ENCODE measurements at places on chromosomes 16 and 17. TPM values are rescaled to one million over a fixed set of nuclear protein-coding genes. Genes with fewer than 3 reads are reported as not detected.

- no peaks in the 10 kb centered on the region for H3K4me1 ChIP-seq
- H3K27ac ChIP-seq, result no peak overlapping the region
- no peak overlapping the region for H3K4me3 ChIP-seq
Observed at GRCh38 chr16:10256784-10257641, 74.8 kb upstream of the GRIN2A start.

DNA sequence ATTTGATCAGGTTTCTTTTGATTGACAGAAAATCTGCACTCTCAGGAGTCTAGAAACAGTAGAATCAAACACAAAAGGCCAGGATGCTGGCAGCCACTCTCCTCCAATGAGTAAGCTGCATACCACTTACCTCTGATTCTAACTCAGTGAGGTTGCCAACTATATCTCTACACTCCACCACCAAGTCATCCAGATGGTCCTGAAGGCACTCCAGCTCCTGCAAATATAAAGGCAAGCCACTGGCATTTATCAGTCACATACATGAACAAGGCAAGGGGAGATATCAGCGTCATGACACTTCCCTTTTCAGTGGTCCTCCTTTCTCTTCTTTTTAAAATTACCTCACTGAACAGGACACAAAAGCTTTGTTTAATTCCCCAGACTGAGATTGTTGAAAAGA lies 53.1 kb upstream of the CLEC18B start:
- H3K4me1 ChIP-seq, result peaks cover 3% of the 10 kb centered on the region
- no peak overlapping the region for H3K4me3 ChIP-seq
- H3K27me3 ChIP-seq, result no peaks in the 10 kb centered on the region
- H3K27ac ChIP-seq, result no peak overlapping the region
- H3K36me3 ChIP-seq, result peaks cover 14% of the 10 kb centered on the region

Gene YPEL3
- 129 TPM for total RNA-seq

Gene KRT24
- total RNA-seq, result not detected

DNA sequence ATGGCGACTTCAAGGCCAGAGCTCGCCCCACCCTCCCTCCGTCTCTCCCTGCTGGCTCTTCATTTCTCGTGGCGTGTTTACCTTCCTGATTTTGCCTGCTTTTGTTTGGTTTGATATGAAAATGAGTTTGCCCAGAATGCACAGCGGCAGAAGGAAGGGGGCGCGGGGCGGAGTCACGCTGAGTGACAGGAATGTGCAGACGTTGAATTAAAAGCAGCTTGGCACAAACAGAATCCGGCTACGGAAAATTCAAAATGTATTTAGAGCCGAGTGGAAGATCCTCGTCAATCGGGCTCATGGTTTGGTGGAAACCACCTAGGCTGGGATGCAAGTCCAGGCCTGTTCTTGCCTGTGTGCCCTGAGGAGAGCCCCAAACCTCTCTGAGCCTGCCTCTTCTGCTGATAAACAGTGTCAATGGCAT lies 102.7 kb downstream of the SDK2 start:
- H3K27me3 ChIP-seq, result peaks cover 98% of the 10 kb centered on the region
- DNase-seq, result no peak
- H3K36me3 ChIP-seq, result no peaks in the 10 kb centered on the region
- no peak overlapping the region for H3K4me3 ChIP-seq
- H3K27ac ChIP-seq, result no peak overlapping the region
- no peaks in the 10 kb centered on the region for H3K4me1 ChIP-seq

Gene LRRC3C
- total RNA-seq, result not detected

- no peak overlapping the region for H3K27ac ChIP-seq
- peaks cover 25% of the 10 kb centered on the region for H3K4me1 ChIP-seq
- peak; percentile 69 for DNase-seq
- no peak overlapping the region for H3K4me3 ChIP-seq
- H3K36me3 ChIP-seq, result no peaks in the 10 kb centered on the region
- H3K27me3 ChIP-seq, result no peaks in the 10 kb centered on the region
Observed at GRCh38 chr17:18379246-18380146, 1.9 kb downstream of the EVPLL start.

DNA sequence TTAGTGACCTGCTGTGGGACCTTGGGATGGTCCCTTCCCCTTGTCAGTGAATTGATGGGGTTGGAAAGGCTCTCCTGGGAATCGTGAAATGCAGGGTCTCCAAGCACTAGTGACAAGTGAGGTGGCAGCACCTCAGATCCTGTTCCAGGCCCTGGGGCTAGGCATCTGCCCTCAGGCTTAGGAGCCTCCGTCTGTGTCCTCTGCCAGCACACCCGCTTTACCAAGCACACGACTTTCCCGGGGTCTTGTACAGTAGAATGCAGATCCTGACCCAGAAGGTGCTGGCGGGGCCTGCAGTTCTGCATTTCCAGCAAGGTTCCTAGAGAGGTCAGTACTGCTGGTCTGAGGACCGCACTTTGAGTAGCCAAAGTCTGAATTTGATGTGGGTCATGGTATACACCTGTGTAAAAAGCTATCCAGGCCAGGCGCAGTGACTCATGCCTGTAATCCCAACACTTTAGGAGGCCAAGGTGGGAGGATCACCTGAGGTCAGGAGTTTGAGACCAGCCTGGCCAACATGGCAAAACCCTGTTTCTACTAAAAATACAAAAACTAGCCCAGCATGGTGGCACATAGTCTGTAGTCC lies 30.9 kb upstream of the RMI2 start:
- no peaks in the 10 kb centered on the region for H3K36me3 ChIP-seq
- no peaks in the 10 kb centered on the region for H3K27me3 ChIP-seq
- H3K4me1 ChIP-seq, result peaks cover 32% of the 10 kb centered on the region
- DNase-seq, result no peak

GRCh38 chr17:61878984-61879612 lies 15.8 kb upstream of the BRIP1 start:
- DNase-seq, result no peak
- no peaks in the 10 kb centered on the region for H3K4me1 ChIP-seq
- peaks cover 22% of the 10 kb centered on the region for H3K36me3 ChIP-seq
- no peak overlapping the region for H3K27ac ChIP-seq
- H3K4me3 ChIP-seq, result no peak overlapping the region
- H3K27me3 ChIP-seq, result no peaks in the 10 kb centered on the region

DNA sequence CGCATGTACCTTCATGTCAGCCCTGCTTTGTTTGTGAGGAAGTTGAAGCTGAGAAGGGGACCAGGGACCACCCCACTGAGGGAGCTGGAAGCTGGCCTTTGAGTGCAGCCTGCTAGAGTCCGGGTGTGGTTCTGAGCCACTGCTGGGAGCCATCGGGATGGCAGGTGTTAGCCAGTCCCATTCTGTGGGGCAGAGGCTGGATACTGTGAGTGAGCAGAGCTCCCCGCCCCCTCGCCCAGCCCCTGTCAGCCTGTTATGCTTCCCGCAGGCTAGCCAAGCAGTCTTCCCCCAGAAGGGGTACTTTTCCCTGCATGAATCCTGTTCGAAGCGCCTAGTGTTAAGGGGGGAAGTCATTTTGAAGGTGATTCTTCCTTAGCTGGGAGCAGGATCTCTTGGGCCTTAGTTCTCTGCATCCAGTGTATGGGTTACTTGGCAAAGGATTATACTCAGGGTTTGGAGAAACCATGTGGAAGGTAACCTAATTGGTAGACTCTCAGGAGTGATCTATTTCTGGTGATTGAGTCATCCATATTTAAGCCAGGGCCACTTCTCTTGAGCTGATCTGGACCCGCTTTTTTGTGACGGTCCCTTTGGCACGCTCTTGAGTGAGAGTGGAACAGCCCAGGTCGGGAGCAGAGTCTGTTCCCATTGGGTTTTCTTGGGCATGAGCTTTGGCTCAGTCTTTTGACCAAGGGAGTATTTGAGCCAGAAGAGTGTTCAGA lies 23.8 kb downstream of the AKAP1 start:
- no peak for DNase-seq
- no peak overlapping the region for H3K4me3 ChIP-seq
- H3K36me3 ChIP-seq, result no peaks in the 10 kb centered on the region
- no peak overlapping the region for H3K27ac ChIP-seq
- peaks cover 22% of the 10 kb centered on the region for H3K4me1 ChIP-seq
- no peaks in the 10 kb centered on the region for H3K27me3 ChIP-seq

Gene IKZF3
- total RNA-seq, result 0.04 TPM

DNA sequence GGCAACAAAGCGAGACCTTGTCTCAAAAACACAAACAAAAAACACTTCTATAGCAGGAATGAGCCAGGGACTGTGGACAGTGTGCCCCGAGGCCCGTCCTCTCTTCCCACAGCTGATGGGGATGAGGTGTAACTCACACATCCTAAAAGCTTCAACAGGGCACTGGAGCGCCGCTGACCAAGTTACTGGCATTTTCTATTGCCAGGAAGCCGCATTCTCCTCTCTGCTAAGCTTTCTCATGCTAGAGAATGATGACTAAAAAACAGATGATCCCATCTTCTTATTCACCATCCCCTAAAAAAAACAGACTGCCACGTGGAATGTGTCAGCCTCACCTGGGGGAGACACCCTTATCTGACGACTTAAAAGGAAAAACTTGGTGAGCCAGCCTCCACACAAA lies 16.3 kb downstream of the CARHSP1 start:
- no peaks in the 10 kb centered on the region for H3K4me1 ChIP-seq
- no peak overlapping the region for H3K4me3 ChIP-seq
- peaks cover 14% of the 10 kb centered on the region for H3K36me3 ChIP-seq
- H3K27me3 ChIP-seq, result no peaks in the 10 kb centered on the region
- H3K27ac ChIP-seq, result no peak overlapping the region

Gene ACSM5
- total RNA-seq, result not detected

Gene ANKS4B
- total RNA-seq, result not detected

GRCh38 chr17:2397247-2398171 lies 3.4 kb downstream of the MNT start:
- DNase-seq, result no peak
- peak overlapping the region; percentile 51 for H3K4me3 ChIP-seq
- H3K27me3 ChIP-seq, result no peaks in the 10 kb centered on the region
- H3K4me1 ChIP-seq, result peaks cover 38% of the 10 kb centered on the region
- peak overlapping the region; percentile 96 for H3K27ac ChIP-seq
- no peaks in the 10 kb centered on the region for H3K36me3 ChIP-seq

GRCh38 chr17:42252597-42253550 lies 23.3 kb downstream of the STAT5B start:
- H3K4me3 ChIP-seq, result no peak overlapping the region
- peaks cover 54% of the 10 kb centered on the region for H3K4me1 ChIP-seq
- no peak for DNase-seq

DNA sequence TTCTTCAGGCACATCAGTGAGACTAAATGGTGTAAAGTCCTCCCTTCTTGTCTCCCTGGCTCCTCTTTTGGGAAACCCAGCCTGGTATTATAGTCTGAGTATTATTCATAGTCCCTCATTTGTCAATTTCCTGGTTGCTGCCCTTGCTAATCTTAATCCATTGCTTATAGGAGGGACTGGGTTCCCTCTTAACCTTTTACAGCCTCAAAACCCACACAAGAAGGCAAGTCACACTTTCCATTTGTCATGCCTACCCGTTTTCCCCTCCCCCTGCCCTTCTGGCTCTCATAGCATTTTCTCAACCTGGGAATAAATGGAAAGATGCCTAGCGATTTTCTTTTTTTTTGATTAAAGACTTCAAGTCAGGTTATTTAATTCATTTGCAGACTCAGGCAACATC lies 124.8 kb downstream of the MAP2K6 start:
- no peaks in the 10 kb centered on the region for H3K27me3 ChIP-seq
- peaks cover 21% of the 10 kb centered on the region for H3K4me1 ChIP-seq
- peak overlapping the region; percentile 21 for H3K4me3 ChIP-seq
- no peaks in the 10 kb centered on the region for H3K36me3 ChIP-seq

Gene EFCAB5
- 1.4 TPM for total RNA-seq

Gene PRAC2
- total RNA-seq, result not detected

GRCh38 chr17:15009087-15009486 lies 256.0 kb downstream of the PMP22 start:
- H3K4me1 ChIP-seq, result no peaks in the 10 kb centered on the region
- H3K27ac ChIP-seq, result no peak overlapping the region
- no peaks in the 10 kb centered on the region for H3K27me3 ChIP-seq
- H3K36me3 ChIP-seq, result no peaks in the 10 kb centered on the region
- DNase-seq, result no peak

- DNase-seq, result peak; percentile 12
- no peak overlapping the region for H3K27ac ChIP-seq
- peaks cover 12% of the 10 kb centered on the region for H3K4me1 ChIP-seq
- H3K36me3 ChIP-seq, result no peaks in the 10 kb centered on the region
- no peaks in the 10 kb centered on the region for H3K27me3 ChIP-seq
Observed at GRCh38 chr17:21129023-21129681, 2.4 kb downstream of the DHRS7B start.

Gene CCL11
- total RNA-seq, result not detected

DNA sequence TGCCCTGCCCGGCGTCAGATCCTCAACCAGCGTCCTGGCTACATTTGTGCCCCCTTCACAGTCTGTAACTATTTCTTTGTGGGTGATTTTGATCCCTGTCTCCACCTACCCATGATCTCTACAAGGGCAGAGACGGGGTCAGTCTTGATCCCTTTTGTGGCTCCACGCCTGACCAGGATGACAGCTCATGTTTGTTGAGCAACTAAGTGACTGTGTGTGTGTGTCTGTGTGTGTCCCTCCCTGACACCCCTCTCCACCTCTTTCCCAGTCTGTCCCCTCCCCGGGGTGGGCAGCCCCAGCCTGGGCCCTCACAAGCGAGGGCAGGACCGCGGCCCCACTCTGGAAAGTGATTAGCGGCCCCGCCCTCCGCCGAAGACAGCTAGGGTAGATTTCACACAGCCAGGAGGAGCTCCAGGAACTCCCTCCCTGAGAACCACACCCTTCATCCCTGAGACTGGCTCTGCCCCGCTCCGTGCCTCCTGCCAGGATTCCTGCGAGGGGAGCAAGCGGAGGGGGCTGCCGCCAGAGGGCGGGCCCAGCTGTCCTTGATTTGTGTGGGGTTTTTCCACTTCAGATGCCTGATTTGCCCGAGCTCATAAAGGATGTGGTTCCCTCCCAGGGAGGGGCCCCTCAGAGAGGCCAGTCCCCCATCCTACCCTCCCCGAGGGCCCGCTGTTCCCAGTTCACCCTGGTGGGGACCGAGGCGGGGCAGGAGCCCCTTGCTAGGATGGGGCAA lies 5.3 kb upstream of the HS3ST6 start:
- DNase-seq, result peak; percentile 71
- no peaks in the 10 kb centered on the region for H3K36me3 ChIP-seq
- H3K4me3 ChIP-seq, result no peak overlapping the region
- no peak overlapping the region for H3K27ac ChIP-seq

- H3K4me3 ChIP-seq, result no peak overlapping the region
- H3K36me3 ChIP-seq, result no peaks in the 10 kb centered on the region
- no peak for DNase-seq
Observed at GRCh38 chr16:20122011-20122410, 48.3 kb upstream of the GPR139 start.

Gene MPV17L
- total RNA-seq, result not detected

Gene NPIPA5
- total RNA-seq, result 0.68 TPM

GRCh38 chr17:81590121-81590520 lies 38.0 kb upstream of the FAAP100 start:
- no peak overlapping the region for H3K4me3 ChIP-seq
- no peak for DNase-seq
- H3K27me3 ChIP-seq, result no peaks in the 10 kb centered on the region
- no peaks in the 10 kb centered on the region for H3K4me1 ChIP-seq
- H3K27ac ChIP-seq, result no peak overlapping the region
- 0 out of 2 replicates have a peak, but pooled peaks cover 4% of the 10 kb centered on the region for H3K36me3 ChIP-seq

Measured in PC-9 (cell line).